Retinal pigment epithelial cell (primary cell): ENCODE measurements at places on chromosomes 12 and 14.

DNA sequence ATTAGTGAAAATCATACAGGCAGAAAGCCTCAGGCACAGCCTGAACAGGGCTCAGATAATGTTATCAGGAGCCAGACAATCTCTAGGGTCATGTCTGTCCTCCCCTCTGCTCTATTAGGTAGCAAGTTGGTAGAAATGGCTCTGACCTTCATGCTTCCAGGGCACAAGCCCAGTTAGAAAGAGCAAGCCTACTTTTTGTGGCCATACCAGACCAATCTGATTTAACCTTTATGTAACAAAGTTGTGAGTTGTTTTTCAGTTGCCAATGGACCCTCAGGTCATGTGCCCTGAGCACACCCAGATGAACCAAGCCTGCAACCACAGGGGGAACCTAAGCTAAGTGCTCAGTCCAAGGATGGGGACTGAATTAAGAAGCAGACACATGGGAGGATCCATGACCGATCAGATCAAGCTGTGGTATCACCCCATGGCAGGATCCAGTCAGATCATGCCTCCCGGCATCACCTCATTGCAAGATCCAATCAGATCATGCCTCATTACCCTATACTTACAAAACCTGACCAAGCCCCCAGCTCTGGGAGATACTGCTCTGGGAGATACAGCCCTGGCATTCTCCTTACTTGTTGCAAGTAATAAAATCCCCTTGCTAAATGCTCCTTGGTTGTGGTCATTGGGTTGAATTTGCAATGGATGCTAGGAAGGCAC, 18.8 kb upstream of the HIGD1C start:
- no peak for DNase-seq

GRCh38 chr12:52681526-52682380, 1.5 kb upstream of the KRT1 start:
- DNase-seq = no peak

DNA sequence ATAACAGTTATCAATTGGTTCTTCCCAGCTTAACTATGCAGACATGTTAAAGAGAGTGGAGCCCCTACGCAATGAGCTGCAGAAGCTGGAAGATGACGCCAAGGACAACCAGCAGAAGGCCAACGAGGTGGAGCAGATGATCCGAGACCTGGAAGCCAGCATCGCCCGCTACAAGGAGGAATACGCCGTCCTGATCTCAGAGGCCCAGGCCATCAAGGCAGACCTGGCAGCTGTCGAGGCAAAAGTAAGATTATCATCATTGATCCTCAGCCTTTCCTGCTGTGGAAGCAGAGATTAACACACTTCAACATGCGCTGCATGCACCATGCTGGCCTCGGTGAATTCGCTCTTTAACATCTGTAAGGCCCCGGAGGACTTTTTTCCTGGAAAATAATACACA, 53.6 kb downstream of the HSP90AA1 start:
- DNase-seq = no peak

- no peak for DNase-seq
Measured at GRCh38 chr14:64718762-64719161, 14.5 kb downstream of the PLEKHG3 start.

GRCh38 chr12:22529281-22530060, 14.9 kb downstream of the C2CD5 start:
- DNase-seq = no peak

GRCh38 chr12:95815632-95816212, 25.2 kb upstream of the NTN4 start:
- no peak for DNase-seq

- no peak for DNase-seq
Measured at GRCh38 chr14:89207925-89208328, 209.1 kb downstream of the FOXN3 start.

DNA sequence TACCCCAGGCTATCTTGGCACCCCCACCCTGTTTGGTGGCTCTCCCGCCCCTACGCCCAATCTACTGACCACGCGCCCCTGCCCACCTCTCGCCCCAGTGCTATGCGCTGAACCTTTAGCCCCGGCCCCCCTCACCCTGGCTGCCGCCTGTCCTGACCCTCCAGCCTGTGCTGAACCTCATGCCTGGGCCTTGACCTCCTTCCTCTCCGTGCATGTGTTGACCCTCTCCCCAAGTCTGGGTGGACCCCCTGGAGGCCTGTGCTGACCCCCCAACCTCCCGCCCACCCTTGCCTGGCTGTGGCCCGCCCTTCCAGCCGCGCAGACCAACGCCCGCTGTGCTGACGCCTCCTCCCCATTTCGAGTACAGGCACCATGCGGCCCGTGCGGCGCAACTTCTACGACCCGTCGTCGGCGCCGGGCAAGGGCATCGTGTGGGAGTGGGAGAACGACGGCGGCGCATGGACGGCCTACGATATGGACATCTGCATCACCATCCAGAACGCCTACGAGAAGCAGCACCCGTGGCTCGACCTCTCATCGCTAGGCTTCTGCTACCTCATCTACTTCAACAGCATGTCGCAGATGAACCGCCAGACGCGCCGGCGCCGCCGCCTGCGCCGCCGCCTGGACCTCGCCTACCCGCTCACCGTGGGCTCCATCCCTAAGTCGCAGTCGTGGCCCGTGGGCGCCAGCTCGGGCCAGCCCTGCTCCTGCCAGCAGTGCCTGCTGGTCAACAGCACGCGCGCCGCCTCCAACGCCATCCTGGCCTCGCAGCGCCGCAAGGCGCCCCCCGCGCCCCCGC, 20.7 kb downstream of the DTX1 start:
- DNase-seq = no peak

- no peak for DNase-seq
Measured at GRCh38 chr12:15020156-15020555, 47.3 kb downstream of the PDE6H start.

- no peak for DNase-seq
Measured at GRCh38 chr12:83807871-83808270, 1104.7 kb downstream of the SLC6A15 start.

DNA sequence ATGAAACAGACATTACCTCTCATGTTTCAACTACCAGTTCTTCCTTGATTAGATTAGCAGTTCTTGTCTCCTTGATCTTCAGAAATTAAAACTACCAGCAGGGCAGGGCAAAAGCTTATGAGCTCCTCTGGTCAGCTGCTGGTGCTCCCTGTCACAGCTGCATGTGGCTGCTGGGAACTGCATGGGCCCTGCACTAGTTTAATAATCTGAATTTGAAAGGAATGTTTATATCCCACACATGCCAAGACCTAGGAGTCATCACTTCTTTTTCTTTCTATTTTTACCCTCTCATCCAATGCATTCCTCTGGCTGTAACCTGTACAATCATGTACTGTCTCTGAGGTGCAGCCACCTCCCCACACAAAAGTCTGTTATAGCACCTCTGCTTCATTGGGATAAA, 73.9 kb downstream of the ARMH4 start:
- peak; percentile 68 for DNase-seq

DNA sequence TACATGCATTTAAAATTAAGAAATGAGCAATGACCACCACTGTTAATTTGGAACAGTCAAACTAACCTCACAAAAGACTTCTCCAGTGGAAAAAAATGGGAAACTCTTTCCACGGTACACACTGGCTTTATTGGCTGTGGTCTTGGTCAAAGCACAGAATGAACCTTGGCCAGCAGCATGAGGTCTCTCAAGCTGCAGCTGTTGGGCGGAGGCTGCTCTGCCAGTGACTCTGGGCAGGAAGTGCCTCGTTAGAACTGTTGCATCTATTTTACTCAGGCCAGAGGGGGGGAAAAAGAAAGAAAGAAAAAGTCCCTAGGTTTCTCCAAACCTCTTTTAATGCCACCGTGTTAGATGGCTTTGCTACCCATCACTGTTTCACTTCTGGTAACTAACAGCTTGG, 279.8 kb upstream of the DIO2 start:
- DNase-seq = no peak

DNA sequence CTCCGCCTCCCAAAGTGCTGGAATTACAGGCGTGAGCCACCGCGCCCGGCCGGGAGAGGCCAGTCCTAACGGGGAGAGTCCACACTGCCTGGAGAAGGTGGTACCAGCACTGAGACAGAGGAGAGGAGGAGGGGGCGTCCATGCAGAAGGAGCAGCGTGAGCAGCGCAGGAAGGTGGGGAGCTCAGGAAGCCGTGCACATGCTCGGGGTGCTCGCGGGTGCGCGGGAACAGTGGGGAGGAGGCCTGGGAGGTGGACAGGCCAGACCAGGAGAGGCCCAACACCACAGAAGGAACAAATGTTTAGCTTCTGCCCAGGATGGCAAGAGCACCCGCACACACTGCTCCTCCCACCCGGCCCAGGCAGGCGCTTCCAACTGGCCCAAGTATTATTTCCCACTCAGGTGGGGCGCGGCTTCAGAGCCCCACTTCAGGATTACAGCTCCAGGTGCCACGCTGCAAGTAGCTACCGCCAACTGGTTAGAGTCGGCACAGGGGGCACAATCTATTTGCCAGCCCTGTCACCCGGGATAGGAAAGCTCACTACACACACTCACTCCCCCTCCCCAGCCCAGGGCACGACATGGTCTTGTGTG, 80.8 kb upstream of the BCL11B start:
- DNase-seq = no peak

DNA sequence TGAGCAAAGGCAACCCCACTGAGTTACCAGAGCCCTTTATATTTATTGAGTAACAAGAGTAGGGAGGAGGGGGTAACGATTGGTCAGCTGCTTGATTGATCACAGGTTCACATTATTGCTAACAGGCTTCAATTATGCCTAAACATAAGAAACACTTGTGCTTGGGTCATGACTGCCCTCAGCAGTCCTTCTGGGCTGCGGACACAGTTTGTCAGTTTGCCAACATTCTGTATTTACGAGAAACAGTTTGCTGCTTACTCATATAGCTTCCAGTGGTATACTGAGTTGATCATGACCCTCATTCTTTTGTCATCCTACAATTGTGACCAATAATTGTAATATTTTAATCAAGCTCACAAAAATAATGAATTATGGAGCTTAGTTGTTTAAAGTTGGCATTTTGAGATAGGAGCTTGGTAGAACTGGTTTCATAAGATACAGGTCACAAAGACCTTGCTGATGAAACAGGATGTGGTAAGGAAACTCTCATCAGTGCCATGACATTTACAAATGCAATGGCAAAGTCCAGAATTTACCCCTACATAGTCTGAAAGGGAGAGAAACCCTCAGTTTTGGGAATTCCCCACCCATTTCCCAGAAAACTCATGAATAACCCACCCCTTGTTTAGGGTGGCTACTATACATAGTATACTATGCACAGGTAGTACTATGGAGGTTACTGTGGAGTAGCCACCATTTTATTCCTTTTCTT, 1421.0 kb upstream of the FLRT2 start:
- no peak for DNase-seq

DNA sequence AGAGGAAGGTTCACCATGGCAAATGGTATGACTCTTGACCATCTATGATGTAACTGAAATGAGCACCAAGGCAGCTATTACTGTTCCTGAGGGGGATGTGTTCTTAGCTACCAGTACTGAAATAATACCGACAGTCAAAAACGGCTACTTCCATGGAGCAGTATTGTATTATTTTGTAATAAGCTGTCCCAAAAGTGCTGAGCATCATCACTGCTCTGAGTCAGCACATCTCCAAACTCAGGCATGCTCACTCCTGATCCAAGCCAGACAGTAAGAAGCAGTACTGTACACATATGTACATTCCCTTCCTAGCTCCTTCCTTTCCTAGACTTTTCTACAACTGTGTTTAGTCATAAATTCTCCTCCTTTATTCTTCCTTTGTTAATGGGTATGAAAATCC, 8.6 kb downstream of the VTI1B start:
- DNase-seq = no peak

GRCh38 chr12:3099146-3099545, 22.0 kb downstream of the TSPAN9 start:
- no peak for DNase-seq

GRCh38 chr14:68723808-68724268, 69.0 kb downstream of the ZFP36L1 start:
- DNase-seq = no peak

- no peak for DNase-seq
Measured at GRCh38 chr12:101566318-101566717, 28.5 kb upstream of the MYBPC1 start.

GRCh38 chr12:32988982-32989381, 92.4 kb upstream of the PKP2 start:
- peak; percentile 44 for DNase-seq

GRCh38 chr14:99395909-99396530, 84.6 kb downstream of the SETD3 start:
- no peak for DNase-seq

GRCh38 chr14:61877035-61877390, 114.8 kb downstream of the SNAPC1 start:
- DNase-seq = no peak

- no peak for DNase-seq
Measured at GRCh38 chr12:112456029-112456428, 37.3 kb downstream of the PTPN11 start.
